ENCODE measurements at places on chromosomes 4 and X.

GRCh38 chr4:19756661-19757060 is 495.0 kb upstream of the SLIT2 start:
- DNase-seq, result no peak

DNA sequence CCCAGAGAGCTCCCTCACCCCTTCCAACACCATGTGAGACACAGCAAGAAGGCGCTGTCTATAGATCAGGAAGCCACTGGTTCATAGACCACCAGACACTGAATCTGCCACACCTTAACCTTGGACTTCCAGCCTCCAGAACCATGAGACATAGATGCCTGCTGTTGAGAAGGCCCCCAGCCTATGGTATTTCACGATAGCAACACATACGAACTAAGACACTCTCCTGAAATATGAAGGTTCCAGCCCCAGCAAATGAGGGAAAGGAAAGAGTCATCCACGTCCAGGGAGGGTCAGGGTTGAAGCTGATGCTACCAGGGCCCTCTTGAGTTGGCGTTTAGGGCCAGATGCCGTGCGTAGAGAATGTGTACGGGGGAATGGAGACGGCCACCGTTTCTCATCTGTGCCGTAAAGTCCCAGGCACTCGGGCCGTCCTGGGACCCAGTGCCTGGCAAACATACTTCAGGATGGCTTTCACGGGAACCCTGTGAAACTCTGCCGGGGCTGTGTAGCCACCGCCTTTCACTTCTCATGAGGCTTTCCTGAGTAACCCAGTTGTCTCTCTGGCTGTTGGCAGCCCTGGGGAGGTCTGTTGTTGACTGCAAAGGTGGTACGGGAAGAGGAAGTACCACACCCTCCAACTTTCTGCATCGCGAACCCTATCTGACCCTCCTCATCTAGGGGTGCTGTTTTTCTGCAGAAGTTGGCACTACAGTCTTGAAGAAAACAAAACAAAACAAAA is 17.7 kb upstream of the P2RY8 start:
- no peak for DNase-seq

DNA sequence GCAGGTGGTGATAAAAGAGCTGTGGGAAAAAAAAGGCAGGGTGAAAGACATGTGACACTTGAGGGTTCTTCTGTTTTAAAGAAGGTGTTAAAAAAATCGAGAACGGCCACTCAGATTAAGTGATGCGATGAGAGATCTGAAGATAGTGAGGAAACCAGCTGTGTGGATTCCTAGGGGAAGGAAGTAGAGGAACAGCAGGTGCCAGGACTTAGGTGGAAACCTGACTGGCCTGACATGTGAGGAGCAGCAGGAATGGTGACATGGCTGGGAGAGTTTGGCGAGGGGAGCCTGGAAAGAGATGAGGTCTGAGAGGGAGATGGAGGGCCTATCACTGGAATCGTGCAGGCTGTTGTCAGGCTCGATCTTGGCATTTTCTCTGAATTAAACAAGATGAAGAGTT is 55.5 kb downstream of the BMPR1B start:
- DNase-seq, result no peak

DNA sequence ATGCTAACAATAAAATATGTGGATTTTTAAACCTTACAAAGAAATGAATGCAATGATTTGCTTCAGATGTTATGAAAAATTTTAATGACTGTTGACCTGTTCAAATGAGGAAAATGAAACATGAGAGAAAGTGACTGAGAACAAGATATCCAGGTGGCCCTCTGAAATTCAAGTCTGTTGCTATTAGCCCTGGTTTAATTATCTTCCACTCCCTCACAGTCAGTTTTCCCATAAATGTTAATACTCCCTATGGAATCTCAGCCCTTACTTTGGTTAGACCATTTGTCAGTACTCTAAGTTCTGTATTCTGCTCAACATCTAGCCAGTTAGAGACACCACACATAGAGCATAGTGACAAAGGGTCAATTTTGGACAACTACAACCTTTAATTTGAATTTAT is 327.8 kb downstream of the PDGFC start:
- no peak for DNase-seq

DNA sequence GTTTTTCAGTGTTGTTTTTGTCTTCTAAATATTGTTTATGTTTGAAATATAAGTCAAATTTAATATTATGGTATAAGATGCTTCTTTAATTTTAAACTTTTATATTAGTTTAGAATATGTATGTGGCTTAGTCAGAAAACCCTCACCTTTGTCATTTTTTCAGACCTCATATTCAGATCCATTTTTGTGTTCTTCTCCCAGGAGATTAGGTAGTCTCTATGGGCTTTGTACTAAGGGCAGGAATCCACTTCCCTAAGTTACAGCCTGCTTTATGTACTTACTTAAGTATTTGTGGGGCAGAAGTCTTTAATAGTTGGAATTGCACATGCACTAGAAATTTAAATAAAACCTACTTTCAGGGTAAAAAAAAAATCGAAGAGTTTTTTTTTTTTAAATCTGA is 63.5 kb upstream of the TENM3 start:
- no peak for DNase-seq

All from renal cortex interstitium (tissue), 15 donors.